ENCODE measurements at places on chromosomes 12 and 14.

DNA sequence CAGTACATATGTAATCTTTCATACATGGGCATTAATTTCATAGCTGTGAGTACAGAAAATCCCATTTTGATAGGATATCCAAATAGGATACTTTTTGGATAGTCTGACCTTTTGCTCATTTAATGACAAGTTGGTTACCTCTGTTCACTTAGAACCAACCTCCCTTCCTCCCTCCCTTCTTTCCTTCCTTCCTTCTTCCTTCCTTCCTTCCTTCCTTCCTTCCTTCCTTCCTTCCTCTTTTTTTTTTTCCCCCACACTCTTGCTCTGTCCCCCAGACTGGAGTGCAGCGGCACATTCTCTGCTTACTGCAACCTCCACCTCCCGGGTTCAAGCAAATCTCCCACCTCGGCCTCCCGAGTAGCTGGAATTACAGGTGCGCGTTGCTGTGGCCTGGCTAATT is 162.9 kb downstream of the FUT8 start:
- DNase-seq, result no peak

DNA sequence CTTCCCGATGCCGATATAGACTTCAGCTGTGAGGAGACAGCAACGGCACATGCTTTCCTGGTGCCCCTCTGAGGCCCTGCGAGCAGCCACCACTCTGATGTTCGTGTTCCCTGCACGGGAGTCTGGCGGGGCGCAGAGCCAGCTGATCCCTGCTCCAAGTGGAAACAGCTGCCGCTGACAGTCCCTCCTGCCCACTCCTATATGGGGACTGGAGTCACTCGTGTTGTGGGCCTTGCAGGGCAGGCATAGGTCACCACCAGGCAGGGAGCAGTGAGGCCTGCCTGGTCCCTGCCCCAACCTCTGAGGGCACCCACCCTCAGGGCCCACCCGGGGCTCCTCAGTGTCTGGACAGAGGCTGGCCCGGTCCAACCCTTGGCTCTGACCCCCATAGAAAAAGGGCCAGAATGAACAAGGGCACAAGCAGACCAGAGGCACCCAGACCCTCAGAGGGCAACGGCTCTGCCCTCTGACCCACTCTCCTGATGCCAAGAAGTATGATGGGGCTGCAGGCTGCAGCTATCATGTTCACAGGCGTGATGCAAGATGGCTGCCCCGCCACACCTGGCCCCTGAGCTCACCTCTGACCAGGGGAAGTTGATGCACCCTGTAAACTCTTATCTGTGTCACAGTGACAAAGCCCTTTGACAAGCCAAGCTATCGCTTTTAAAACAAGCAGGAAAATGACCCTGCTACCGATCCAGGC is 181.6 kb downstream of the CALM1 start:
- DNase-seq, result no peak

- no peak for DNase-seq
Measured at GRCh38 chr12:82898441-82898840, 211.7 kb downstream of the TMTC2 start.

DNA sequence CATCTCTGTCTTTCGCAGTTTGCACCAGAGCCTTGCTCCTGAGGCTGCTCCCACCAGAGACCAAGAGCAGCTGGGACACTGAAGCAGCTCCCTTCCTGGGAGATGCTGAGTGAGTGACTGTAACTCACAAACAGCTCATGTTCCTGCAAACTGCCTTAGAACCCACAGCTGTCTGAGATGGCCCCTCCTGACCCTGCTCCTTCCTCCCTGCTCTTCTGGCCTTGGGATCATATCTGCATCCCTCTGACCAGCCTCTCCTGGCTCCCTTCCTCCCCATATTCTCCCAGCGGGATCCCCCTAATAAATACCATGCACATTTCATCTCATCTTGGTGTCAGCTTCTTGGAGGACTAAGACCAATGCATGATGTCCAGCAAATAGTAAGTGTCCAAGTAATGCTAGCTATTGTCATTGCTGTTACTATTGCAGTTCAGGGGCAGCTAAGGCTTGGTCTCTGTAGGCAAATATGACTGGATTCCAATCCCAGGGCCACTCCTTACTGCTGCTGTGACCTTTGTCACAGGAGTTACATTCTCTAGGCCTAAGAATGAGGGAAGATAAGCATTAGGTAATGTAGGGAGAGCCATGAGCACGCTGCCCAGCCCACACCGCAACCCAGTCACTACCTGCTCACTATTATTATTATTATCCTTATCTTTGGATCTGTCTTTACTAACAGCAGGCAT is 47.9 kb downstream of the SYNE3 start:
- DNase-seq, result no peak

- DNase-seq, result no peak
Measured at GRCh38 chr12:21843795-21844194, 69.3 kb upstream of the KCNJ8 start.

- DNase-seq, result no peak
Measured at GRCh38 chr14:56555921-56556570, 23.6 kb upstream of the TMEM260 start.

GRCh38 chr14:22535126-22535525 is 53.9 kb downstream of the DAD1 start:
- DNase-seq, result no peak

- DNase-seq, result no peak
Measured at GRCh38 chr14:34912182-34912581, 37.0 kb upstream of the BAZ1A start.

DNA sequence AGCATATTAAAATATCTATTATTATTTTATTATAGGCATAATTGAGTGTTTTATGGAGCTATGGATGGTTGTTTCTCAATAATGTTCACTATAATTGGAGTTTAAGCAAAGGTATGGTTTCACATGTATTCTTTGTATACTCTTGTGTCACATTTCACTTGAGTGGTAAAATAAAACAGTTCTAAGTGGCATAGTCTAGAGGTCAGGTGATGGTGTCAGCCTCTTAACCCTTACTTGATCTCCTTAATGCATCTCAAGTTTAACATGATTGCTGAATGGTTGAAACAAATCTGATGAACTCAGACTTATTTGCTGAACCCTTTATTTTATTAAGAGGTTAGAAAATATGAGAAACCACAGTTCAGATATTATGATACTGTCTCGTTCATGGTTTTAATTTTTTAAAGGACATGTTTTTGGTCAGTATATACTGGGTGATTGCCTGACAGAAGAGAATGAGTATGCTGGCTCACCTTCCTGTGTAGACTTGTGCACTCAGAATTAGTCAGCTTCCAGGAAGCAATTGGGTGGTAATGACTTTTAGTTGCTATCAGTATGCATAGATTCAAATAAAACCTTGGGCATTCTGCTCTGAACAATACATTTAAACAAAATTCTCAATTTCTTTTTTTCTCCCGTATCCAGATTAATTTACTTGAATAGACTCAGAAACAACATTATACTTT is 464.6 kb downstream of the PCNX1 start:
- DNase-seq, result no peak

- no peak for DNase-seq
Measured at GRCh38 chr12:91133871-91134270, 22.6 kb upstream of the LUM start.

- no peak for DNase-seq
Measured at GRCh38 chr12:228846-229200, 14.9 kb upstream of the SLC6A12 start.

GRCh38 chr14:53780051-53780555 is 176.5 kb downstream of the BMP4 start:
- DNase-seq, result no peak

GRCh38 chr12:33438025-33438772 is 1.4 kb downstream of the SYT10 start:
- no peak for DNase-seq

DNA sequence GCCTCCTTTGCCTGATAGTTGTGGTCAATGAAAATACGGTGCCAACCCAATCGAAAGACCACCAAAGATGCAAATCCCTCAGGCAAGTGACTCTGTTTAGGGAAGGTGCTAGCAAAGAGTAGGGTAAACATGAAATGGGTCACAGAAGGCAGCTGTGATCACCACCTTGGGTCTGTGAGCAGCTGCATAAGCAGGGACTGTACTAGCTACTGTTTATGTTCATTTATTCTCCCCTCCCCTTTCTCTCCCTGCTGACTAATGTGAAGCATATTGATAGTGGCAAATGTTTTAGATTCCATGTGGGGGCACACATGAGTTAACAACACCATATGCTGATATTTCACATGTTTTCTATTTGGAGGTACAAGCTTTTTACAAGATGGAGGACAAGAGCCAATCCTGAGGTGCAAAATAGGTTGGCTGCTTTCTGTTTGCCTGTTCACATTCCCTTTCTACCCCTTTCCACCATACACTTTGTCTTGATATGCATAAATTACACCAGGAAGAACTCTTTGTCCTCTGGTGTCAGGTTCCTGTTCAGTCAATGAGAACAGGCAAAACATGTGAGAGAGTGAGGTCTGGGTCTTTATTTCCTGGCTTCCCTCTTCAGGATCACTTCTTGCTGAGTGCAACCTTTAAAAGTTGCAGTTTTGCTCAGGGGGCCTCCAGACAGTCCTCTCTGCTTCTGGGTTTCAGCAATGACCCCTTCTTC is 71.1 kb downstream of the AVPR1A start:
- no peak for DNase-seq

GRCh38 chr12:28025821-28026505 is 53.4 kb upstream of the PTHLH start:
- DNase-seq, result no peak

GRCh38 chr12:74415633-74416032 is 122.0 kb upstream of the ATXN7L3B start:
- no peak for DNase-seq

- no peak for DNase-seq
Measured at GRCh38 chr14:81802341-81802740, 268.7 kb upstream of the SEL1L start.

DNA sequence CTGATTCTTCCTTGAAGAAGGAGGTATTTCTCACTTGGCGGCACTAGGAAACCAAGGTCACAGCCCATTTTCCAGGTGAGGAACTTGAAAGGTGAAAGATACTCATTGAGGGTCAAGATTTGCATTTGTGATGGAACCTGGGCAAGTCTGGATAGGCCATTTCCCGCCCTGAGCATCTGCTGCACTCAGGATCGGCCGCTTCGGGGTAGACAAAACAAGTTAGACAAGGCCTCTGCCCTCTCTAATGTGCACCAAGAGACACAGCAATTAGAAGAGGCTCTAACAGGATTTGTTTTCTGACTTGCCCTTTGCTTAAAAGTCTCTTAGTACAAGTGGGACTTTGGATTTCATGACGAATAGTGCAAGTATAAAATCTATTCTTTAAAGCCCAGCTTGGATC is 167.2 kb downstream of the KTN1 start:
- no peak for DNase-seq

Data from stimulated activated CD8-positive, alpha-beta memory T cell treated with anti-CD3 and anti-CD28 coated beads, Interleukin-15, amount 100 ng/mL, for 1 hour (primary cell).